ENCODE measurements at places on chromosomes 7 and 10. TPM values are rescaled to one million over a fixed set of nuclear protein-coding genes. Genes with fewer than 3 reads are reported as not detected.

DNA sequence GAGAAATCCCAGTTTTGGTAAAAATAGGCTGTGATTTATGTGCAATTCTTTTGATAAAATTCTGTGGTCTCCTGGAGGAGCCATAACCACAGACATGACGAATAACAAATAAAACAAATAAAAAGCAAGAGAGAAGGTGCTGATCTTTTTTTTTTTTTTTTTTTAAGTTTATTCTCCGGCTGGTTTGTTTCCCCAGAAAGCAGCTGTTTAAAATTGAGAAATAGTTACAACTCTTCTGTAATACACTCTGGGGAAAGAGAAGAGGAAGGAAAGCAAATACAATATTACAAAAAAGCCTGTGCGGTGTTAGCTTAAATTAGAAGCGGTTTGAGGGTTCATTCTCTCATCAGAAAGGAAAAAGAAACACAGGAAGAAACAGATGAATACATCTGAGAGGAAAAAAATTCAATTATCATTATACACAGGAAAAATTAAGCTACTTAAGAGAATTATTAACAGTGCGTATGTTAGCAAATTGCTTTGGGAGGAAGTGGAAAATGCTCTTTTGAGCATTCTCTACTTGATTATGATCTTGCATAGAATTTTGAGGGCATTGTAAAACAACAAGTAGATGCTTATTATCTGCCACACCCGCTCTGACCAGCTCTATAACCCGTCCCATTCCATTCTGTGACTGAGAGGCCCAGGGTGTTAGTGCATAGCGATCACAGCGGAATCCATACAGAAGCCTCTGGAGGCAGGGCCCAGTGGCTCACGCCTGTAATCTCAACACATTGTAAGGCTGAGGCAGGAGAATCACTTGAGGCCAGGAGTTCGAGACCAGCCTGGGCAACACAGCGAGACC, 40.6 kb upstream of the WAC start:
- H3K4me3 ChIP-seq = no peak overlapping the region
- no peaks in the 10 kb centered on the region for H3K27me3 ChIP-seq
- H3K4me1 ChIP-seq = no peaks in the 10 kb centered on the region

DNA sequence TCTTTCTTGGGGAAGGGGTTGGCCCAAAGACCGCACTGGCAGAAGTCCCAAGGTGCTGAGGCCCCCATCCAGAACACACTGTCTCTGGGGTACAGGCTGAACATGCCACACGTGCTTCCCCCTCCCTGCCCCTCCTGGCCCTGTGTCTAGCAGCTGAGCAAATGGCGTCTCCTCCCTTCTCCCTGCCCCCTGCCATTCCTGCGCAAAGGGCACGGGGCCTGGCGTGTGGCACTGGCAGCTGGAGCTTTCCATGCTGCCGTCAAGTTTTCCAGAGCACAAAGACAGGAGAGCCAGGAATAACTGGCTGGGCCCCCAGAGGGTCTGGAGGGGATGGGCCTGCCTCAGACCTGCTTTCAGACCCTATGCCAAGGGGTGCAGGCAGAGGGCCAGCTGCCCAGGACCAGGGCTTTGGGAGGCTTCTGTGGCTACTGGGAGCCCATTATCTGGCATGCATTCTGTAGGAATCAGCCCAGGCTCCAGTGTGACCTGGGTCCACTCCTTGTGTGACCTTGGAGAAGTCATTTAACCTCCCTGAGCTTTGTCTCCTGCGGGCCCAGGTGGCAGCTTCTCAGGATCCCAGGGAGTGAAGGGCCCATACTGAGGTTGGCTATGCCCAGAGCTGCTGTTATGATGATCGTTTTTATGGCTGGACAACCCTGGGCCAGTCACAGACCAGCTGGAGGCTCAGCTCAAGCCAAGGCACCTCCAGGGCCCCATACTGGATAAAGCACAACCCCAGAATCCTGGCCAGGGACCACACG, 710 bp upstream of the LDB3 start:
- no peaks in the 10 kb centered on the region for H3K4me1 ChIP-seq
- no peak overlapping the region for H3K4me3 ChIP-seq
- no peaks in the 10 kb centered on the region for H3K36me3 ChIP-seq
- H3K27me3 ChIP-seq = peaks cover 2% of the 10 kb centered on the region
- H3K27ac ChIP-seq = no peak overlapping the region
- no peak for DNase-seq

Gene TRPV5
- not detected for total RNA-seq

DNA sequence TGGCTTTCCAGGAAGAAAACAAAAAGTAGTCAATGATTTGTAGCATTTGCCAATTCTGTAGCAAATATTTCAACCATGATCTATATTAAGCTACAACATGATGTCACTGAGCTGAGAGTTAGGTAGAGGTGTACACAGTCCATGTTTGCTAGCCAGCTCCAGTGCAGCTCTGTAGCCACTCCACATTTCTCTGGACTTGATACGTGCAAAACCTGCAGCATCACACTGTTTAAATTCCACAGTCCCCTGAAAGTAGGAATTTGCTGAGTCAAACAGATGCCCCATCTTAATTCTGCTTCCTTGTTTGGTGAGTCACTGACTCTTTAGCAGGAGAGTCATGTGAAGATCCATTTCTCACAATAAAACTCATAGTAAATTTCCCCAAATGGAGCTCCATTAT, 89.8 kb upstream of the LRRTM3 start:
- no peaks in the 10 kb centered on the region for H3K27me3 ChIP-seq
- no peaks in the 10 kb centered on the region for H3K4me1 ChIP-seq
- H3K27ac ChIP-seq = no peak overlapping the region
- H3K36me3 ChIP-seq = no peaks in the 10 kb centered on the region
- H3K4me3 ChIP-seq = no peak overlapping the region

GRCh38 chr7:105752671-105753275, 123.6 kb downstream of the ATXN7L1 start:
- DNase-seq = no peak
- H3K4me3 ChIP-seq = no peak overlapping the region
- no peaks in the 10 kb centered on the region for H3K36me3 ChIP-seq
- H3K27ac ChIP-seq = no peak overlapping the region

Gene BMPR1A
- total RNA-seq = not detected

DNA sequence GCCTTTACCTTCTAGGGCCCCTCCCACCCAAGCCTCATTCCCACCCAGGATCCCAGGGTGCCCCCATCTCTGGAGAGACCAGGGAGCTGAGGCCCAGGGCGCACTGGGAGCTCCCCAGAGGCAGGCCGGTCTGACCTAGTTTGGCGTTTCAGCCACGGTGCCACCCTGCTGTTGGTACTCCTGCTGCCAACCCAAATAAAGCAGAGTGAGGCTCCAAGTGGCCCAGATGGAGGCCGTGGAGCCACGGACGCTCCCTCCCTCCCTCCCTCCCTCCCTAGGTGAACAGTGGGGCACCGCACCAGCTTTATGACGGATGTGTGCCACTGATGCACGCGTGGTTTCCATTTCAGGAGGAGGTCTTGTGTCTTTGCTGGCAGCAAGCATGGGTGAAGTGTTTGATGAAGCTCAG, 1.8 kb downstream of the INPP5A start:
- no peak for DNase-seq
- H3K4me3 ChIP-seq = no peak overlapping the region
- peaks cover 33% of the 10 kb centered on the region for H3K4me1 ChIP-seq
- no peaks in the 10 kb centered on the region for H3K36me3 ChIP-seq
- no peaks in the 10 kb centered on the region for H3K27me3 ChIP-seq

DNA sequence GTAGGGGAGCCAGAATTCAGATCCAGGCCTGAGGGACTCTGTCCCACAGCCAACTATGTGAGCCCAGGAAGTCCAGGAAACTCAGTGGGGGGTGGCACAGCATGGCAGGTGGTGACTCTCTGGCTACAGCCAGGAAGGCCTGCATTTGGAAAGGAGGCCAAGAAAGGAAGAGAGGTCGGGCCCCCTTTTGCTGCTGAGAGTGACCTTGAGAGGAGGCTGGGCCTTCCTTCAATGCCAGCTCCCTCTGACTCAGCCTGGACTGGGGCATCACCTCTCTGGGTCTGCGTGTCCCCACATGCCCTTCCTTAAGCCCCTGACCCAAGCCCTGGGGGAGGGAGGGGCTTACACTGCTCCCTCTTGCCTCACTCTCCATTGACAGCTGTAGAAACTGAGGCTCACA, 6.4 kb upstream of the MYL10 start:
- H3K36me3 ChIP-seq = no peaks in the 10 kb centered on the region
- no peaks in the 10 kb centered on the region for H3K27me3 ChIP-seq
- no peak overlapping the region for H3K4me3 ChIP-seq
- H3K4me1 ChIP-seq = peaks cover 14% of the 10 kb centered on the region

DNA sequence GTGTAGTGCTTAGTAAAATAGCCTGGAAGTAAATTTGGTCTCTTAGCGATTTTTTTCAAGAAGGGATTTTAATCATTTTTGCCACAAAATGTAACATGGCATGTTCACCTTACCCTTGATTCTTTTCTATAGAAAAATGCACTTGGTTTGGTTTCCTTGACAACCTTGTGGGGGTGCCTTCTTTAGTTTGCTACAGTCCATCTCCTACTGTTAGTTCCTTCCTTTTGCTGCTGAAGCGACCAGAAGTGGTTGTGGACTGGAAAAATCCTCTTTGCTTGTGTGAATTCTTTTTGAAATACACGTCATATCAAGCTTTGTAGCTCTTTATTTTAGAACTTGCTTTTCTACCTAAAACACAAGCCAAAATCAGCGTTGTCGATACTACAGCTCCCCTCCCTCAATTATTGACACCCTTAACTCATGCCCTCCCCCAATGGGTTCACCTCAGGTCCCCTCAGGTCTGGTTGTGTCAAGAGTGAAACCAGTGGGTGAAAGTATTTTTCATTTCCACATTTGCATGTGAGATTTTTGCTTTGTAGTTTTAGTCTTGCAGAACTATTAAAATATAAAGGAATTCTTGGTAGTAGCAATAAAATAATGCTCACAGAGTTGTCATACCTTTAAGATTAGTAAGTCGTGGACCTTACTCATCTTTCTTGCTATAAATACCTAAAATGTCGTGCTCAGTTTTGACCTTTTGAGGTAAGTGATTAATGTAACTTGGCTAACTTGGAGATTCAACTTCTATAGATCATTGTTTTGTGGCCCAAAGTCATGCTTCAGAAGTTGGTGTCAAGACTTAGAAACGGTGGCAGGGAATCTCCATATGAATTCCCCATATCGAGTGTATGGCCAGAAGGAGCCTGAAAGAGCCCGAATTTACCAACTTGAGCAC, 1.5 kb downstream of the ACTR3B start:
- H3K36me3 ChIP-seq = no peaks in the 10 kb centered on the region
- no peak overlapping the region for H3K27ac ChIP-seq
- DNase-seq = no peak

DNA sequence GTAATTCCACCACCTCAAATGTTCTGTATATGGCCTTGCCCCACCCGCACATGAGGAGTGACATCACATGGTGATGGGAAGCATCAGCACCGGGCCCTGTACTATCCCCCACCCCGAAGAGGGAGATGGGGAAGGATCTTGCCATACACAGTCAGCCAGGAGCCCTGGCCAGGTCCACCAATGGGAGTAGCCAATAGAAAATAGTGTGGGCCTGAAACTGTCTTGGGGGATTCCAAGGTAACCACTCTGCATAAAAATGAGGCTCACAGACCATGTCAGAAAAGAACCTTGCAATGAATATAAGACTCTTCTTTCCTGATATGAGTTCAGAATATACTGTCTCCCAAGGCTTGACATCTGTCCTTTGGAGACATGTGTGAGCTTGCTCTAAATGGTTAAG, 51.1 kb downstream of the ADRB1 start:
- DNase-seq = no peak
- H3K36me3 ChIP-seq = no peaks in the 10 kb centered on the region
- H3K27me3 ChIP-seq = peaks cover 2% of the 10 kb centered on the region
- H3K4me1 ChIP-seq = no peaks in the 10 kb centered on the region

DNA sequence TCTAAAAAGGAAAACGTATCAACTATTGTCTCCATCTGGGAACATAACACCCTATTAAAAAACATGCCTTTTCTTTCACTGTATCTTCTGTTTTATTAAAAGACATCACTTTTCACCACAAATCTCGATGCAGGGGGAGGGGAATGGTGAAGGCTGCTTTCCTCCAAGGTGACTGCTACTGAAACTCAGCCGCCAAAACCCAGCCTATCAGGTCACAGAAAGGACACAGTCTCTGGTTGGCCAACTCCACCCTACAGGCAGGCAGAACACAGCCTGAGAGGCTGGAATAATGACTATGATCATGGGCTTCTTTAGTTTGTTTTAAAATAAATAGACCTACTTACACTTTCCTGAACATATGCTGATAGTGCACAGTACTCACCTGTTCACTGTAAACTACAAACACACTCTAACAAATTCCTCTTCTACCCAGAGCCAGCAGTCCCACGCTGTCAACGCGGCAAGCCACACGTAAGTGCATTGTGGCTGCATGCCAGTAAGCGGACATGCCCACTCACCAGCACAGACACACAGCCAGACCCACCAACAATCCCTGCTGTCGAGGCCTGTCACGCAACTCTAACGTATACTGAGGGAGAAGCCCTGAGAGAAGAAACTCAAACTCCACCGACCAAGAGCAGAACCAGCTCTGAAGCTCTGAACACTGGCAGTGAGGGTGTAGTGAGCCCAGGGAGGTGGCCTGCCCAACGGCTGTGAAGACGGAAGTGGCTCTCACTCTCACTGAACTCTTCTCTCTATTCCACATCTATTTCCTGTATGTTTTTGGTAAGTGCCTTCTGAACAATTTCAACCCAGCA, 41.8 kb downstream of the NCAPG2 start:
- H3K4me3 ChIP-seq = no peak overlapping the region
- no peaks in the 10 kb centered on the region for H3K4me1 ChIP-seq
- H3K36me3 ChIP-seq = peaks cover 3% of the 10 kb centered on the region
- H3K27me3 ChIP-seq = no peaks in the 10 kb centered on the region

- no peaks in the 10 kb centered on the region for H3K36me3 ChIP-seq
- no peak overlapping the region for H3K27ac ChIP-seq
- DNase-seq = no peak
- peaks cover 8% of the 10 kb centered on the region for H3K27me3 ChIP-seq
- no peaks in the 10 kb centered on the region for H3K4me1 ChIP-seq
- no peak overlapping the region for H3K4me3 ChIP-seq
Measured at GRCh38 chr10:28733647-28734046, 56.3 kb downstream of the BAMBI start.

Gene NHLRC2
- total RNA-seq = 34.5 TPM

GRCh38 chr10:17683541-17683940, 39.6 kb downstream of the STAM start:
- no peaks in the 10 kb centered on the region for H3K36me3 ChIP-seq
- peaks cover 2% of the 10 kb centered on the region for H3K4me1 ChIP-seq
- H3K4me3 ChIP-seq = no peak overlapping the region
- no peaks in the 10 kb centered on the region for H3K27me3 ChIP-seq
- no peak overlapping the region for H3K27ac ChIP-seq
- DNase-seq = no peak

DNA sequence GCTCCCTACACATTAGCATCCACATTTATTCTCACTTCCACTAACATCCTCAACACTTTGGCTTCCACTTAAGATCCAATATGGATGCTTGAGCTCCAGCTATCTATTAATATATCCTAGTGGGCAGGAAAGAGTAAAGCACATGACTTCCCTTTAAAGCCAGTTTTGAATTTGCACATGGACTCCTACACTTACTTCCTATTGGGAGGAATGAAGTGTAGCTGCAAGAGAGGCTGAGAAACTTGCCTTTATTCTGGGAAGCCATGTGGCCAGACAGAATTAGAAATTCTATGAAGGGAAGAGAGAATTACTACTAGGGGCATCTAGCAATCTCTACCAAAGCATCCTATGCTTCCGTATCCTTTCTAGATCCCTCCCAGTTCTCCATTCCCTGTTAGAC, 3.0 kb upstream of the TSPAN14 start:
- H3K4me3 ChIP-seq = no peak overlapping the region
- no peak overlapping the region for H3K27ac ChIP-seq
- no peaks in the 10 kb centered on the region for H3K27me3 ChIP-seq
- no peak for DNase-seq
- H3K4me1 ChIP-seq = peaks cover 15% of the 10 kb centered on the region
- no peaks in the 10 kb centered on the region for H3K36me3 ChIP-seq
